KG1 (cell line): ENCODE measurements at places on chromosomes 12 and 14.

DNA sequence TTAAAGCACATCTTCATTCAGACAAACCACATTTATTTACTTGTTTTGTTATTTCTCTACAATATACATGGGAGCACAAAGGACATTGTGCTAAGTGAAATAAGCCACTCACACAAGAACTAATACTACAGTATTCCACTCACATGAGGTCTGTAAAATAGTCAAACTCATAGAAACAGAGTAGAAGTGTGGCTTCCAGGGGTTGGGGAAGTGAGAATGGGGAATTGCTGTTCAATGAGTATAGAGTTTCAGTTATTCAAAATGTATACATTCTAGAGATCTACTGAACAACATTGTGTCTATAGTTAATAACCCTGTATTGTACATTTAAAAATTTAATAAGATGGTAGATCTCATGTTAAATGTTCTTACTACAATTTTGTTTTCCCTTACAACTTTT lies 88.8 kb downstream of the ATXN7L3B start:
- DNase-seq = no peak

GRCh38 chr14:106268013-106268727 lies 741.8 kb downstream of the TMEM121 start:
- DNase-seq = peak; percentile 61

DNA sequence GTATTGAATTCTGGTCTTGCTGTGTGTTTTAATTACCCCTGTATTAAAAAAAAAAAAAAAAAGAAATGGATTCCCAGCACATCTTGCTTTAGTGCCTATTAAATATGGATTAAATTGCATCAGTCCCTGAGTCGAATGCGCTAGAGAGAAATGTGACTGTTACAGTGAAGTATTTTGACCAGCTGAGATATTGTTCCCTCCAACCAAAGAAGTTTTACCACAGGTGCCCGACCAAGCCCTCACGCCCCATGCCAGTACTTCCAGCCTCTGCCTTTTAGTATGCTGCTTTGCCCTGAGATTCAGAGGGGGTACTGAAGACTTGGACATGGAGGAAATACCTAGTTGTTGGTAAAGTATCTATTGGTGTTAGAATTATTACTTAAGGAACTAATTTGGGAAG lies 159.7 kb downstream of the TTLL5 start:
- DNase-seq = no peak

- DNase-seq = no peak
Measured at GRCh38 chr14:92207012-92207927, 85.5 kb downstream of the CPSF2 start.

- no peak for DNase-seq
Measured at GRCh38 chr12:121441555-121441954, 41.6 kb downstream of the RNF34 start.

DNA sequence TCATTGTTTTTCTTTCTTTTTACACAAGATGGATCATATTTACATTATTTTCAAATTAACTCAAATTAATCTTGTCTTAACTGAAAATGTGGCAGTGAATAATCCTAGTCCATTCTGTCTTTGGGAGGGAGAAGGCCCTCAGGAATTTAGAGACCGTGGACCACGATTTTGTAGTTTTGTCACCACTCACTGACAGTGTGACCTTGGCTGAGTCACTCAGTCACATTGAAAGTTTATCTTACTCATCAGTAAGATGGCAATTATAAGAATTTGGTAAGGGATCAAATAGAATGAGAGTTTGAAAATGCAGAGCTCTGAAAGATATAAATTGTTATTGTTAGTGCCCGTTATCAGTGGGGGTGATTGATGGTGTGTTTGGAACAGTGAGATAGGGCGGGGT lies 16.4 kb downstream of the FOXJ2 start:
- DNase-seq = no peak

DNA sequence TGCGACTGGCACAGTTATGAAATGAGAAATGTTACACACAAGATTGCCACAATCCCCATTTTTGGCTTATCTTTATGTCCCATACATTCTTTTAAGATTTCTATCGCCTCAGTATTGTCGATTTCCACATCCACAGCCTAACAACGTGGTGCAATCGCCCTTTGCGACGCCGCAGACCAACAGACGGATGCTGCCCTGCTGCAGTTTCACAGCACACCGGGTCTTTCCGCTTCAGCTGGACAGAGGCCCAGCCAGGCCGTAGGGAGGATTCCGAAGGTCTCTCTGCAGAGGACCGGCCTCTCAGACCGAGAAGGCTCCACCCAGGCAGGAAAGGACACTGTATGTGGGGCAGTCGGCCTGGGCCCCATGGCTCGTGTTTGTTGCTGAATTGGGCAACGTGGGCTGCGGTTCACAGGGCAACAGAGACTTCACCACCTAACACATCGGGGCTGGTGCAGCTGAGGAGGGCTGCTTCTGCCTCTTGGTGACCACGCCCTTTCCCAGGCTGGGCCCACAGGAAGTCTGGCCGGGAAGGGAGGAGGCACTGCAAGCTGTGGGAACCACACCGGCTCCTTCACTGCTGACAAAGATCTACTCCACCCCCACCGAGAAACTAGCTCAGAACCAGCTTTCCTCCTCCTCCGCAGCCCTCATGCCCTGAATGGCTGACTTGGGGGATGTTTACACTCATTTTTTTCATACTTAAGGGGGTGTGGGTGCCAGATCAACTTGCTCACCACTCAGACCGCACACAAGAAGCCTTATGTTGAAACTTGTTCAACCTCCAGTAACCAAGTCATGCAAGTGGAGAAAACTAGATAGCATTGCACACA lies 32.9 kb upstream of the MDM1 start:
- peak; percentile 94 for DNase-seq

- no peak for DNase-seq
Measured at GRCh38 chr14:81051547-81051946, 96.1 kb downstream of the TSHR start.

DNA sequence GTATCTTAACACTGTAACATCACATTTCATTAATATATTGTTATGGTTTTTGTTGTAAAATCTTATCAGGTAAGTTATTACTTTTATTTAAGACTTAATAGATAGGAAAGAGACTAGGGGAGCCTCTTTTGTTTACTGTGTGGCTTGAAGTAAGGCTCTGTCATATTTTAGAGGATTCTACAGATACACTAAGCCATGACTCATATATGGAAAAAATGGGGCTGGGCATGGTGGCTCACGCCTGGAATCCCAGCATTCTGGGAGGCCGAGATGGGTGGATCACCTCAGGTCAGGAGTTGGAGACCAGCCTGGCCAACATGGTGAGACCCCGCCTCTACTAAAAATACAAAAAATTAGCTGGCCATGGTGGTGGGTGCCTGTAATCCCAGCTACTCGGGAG lies 23.6 kb upstream of the NPFF start:
- no peak for DNase-seq

DNA sequence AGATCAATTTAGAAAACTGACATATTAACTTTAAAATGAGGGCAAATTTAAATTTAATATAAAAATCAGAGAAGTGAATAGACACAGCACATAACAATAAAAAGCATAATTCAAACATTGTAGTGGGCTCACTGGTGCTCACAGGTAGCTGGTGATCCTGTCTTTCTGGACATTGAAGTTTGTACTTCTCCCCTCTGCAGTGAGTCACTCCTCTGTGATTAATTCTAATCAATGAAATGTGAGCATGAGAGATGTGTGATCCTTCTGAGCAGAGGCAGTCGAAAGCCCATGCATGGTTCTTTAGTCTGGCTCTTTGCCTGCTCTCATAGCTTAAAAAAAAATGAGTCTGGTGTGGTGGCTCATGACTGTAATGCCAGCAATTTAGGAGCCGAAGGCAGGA lies 59.0 kb upstream of the RERGL start:
- DNase-seq = no peak

DNA sequence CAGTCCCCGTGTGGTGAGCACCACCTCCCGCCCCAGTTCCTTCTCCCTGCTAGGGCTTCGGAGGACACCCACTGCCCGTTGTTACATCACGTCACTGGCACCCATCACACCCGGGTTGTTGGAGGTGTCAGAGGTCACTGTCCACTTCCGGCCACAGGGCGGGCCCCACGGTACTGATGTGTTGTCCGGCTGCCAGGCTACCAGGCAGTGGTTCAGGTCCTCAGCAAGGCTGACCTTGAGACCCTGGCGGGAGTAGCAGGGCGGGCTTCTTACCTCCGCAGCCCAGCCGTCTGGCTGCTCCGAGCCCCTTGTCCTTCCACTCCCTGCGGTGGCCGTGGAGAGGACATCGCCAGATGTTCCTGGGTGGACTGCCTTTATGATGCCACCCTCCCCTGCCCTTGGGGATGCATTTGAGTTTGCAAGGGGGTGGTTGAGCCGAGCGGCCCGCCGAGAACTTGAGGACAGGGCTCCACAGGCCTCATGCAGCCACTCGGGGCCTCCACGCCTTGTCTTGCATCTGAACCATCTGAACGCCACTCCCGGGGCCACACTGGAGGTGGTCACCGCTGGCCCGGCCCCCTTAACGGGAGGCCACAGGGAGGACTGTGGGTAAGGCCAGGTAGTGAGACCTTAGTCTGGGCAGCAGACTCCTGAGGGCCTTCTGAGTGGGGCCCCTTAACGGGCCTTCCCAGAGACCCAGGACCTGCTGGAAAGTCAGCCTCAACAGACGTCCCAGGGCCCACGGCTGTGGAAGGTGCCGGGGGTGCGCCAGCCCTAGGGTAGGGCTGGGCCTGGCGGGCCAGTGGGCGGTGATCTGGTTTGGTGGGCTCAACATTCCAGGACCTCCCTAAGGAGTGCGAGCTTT lies 27.1 kb upstream of the PLD4 start:
- no peak for DNase-seq

GRCh38 chr14:19878029-19878642 lies 3.2 kb downstream of the OR4K2 start:
- DNase-seq = no peak

DNA sequence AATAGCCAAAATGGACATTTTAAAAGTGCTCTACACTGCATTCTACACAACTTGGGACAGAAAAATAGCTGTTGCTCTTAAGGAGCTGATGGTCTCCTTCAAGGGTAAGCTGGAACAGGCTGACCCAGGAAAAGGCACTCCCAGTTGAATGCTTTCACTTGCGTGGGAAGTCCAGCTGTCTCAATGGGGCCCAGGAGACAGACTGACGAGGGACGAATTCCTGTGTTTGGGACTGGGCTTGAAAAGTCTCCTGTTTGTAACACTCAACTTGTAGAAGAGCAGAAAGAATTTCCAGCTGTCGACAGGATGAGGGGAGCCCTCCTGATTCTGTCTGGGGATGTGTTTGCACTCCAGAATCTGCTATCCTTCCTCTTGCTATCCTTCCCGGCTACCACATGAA lies 180.8 kb downstream of the ZFP36L1 start:
- DNase-seq = no peak

DNA sequence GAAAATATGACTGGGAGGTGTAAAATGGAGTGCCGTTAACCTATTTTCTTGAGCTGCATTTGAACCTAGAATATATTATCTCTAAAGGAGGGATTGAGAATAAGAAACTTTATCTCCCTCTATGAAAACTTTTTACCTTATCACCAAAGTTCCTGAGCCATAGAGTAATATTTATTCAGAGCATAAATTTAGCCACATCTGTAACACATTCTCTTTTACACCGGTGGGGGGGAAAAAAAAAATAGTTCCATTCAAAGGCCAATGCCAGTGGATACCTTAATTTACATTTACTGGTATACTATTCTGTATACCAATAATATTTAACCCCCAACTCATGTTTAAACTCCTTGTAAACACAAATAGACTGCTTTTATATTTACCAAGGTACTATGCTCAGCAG lies 21.7 kb downstream of the CERS5 start:
- DNase-seq = no peak

GRCh38 chr12:71158361-71158882 lies 623 bp upstream of the TSPAN8 start:
- no peak for DNase-seq

DNA sequence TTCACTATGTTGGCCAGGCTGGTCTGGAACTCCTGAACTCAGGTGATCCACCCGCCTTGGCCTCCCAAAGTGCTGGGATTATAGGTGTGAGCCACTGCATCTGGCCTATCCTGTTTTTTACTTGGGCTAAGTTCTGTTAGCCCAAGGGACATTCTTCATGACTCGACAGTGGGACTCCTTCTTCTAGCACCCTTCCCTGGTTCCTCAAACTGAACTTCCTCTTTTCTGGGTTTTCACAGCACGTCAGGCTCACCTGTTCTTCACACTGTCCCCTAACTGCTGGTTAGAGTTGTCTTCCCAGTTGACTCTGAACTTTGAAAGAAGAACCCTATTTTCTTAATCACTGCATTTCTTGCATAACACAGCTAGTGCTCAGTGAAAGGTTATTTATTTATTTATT lies 22.5 kb downstream of the CABP1 start:
- DNase-seq = no peak

DNA sequence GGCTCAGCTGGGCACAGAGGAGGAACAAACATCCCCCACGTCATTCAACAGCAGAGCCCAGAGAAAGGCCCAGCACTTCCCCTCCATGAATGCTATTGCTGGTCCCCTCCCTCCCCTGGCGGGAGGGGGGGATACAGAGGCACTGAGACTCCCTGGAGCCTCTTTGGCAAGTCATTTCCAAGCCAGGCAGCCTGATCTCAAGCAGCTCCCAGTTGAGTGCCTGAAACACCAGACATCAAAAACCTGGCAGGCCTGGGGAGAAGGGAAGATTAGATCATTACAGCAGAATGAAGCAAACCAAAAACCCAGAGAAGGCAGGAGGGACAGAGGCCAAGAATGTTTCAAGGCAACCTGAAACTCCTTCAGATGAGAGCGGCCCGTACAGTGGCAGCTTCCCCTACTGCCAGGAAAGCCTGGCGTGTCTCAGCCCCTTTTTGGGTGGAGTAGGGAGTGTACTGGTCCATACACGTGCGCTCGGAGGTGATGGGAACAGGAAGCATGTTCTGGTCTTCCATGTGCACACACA lies 92.1 kb downstream of the LRRC74A start:
- DNase-seq = peak; percentile 26

DNA sequence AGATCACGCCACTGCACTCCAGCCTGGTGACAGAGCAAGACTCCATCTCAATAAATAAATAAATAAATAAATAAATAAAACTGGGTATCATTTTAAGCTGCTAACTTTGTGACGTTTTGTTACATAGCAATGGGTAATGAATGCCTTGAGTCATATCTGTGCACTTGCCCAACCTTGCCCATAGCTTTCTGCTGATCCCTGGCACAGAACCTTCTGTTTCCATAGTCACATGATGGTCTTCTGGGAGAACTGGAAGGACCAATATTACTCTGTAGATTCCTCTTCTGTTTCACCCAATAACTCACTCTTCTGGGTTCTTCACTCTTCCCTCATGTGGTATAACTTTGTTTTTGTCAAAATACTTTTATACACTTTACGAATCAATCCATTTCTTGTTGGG lies 140.8 kb downstream of the SCARB1 start:
- DNase-seq = no peak

GRCh38 chr12:108505129-108505528 lies 9.9 kb upstream of the FICD start:
- no peak for DNase-seq

DNA sequence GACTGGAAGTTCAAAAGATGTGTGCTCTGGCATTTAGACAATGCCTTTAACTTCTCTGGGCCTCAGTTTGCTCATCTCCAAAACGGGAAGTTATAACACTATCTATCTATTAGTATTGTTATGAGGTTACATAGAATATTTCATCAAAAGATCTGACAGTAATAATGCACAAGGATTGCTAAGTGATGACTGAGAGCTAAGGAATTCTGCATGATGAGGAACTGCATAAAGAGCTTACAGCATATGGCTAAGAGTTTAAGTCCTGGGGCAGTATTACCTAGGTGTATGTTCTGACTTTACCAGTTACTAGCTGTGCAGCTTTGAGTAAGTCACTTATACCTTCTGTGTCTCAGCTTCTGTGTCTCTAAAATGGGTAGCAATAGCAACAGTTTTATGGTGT lies 160.1 kb upstream of the TMPO start:
- no peak for DNase-seq
